Astrocyte of the cerebellum (primary cell): ENCODE measurements at places on chromosomes 7 and 10.

DNA sequence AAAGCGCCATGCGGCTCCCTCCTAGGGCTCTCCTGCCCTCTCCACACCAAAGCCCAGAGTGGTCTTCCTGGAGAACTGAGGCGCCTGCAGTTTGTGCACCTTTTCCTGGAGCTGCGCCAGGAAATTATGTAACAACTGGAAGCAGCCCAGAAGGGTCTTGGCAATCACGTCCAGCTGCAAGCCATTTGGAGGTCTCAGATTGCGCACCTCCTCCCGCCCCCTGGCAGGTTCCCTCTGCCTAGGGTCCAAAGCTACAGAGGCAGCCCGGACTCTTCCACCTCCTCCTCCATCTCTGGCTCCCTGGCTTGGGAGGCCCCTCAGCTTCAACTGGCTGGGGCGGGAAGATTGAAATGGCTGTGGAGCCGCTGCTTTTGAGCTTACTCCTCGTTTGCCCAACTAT is 34.0 kb upstream of the SFTPD start:
- DNase-seq, result no peak

GRCh38 chr10:79087721-79088120 is 19.0 kb downstream of the ZMIZ1 start:
- no peak for DNase-seq

DNA sequence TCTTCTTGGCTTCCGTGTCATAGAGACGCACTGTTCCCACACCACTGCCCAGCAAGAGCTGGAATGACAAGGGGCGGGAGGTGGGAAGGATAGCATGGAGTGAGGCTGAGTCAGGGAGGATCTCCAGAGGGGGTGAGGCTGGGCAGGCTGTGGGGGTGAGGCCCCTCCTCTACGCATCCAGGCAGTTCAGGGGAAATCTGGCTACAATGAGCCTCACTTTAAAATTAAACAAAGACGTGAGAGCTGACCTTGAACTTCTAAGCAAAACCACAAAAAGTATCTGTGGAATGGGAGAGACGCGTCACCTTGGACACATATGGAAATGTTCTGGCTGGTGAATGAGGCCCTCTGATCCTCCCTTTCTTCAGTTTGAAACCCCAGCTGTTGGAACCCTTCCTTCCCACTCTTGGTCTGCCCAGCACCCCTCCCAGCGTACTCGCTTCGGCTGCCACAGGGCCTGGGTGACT is 17.7 kb downstream of the WDR91 start:
- peak; percentile 98 for DNase-seq

GRCh38 chr7:149237502-149237901 is 1.9 kb upstream of the ZNF212 start:
- no peak for DNase-seq

DNA sequence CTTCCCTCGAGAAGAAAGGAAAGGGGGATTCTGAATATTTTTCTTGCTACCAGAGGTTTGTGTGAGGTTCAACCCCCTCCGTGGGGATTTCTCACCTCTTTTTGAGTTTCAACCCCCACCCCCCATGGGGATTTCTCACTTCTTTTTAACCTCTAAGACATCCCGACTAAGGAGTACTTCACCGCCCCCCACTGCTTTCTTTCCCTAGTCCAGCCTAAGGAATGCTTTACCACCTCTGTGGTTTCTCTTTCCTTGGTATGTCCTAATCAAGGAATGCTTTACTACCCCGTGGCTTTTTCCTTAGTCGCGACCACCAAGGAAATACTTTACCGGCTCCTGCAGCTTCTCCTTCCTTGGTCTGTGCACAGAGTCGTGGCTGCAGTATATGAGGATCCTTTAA is 149.4 kb downstream of the LYZL1 start:
- no peak for DNase-seq

DNA sequence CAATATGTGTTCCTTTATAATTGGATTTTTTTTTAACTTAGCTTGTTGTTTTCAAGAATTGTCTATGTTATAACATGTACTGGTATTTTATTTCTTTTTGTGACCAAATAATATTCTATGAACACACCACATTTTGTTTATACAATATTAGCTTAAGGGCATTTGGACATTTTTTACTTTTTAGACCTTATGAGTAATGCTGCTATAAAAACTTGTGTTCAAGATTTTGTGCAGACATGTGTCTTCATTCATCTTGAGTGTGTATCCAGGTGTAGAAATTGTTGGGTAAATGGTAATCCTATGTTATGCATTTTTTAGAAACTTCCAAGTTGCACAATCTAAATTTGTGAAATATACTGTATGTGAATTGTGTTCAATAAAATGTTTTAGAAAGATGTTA is 936.7 kb downstream of the CCSER2 start:
- DNase-seq, result no peak

DNA sequence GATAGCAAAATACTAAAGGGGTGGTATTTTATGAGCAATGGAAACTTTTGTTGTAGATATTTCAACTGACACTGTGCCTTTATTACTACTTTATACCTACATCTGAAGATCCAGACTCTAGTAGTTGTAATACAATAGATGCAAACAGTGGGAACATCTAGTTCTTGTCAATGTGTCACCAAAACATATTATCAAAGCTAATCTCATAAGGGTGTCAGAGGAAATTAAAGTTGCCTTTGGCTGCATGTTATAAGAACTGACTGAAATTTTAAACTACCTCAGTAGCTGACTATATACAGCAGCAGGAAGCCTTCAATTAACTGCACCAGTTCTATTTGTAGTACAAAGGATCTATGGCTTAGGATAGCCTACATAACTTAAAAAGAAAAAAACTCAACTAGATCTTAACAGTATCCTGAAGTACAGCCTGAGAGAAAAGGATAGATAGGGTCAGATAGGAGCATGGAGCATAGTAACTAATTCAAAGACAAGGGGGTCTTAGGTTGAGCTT is 30.9 kb downstream of the HDAC9 start:
- DNase-seq, result no peak

GRCh38 chr7:149681274-149681673 is 92.1 kb downstream of the ZNF467 start:
- DNase-seq, result no peak
